ENCODE measurements at places on chromosomes 16 and 17.

GRCh38 chr17:38455288-38455915 is 27.1 kb downstream of the ARHGAP23 start:
- DNase-seq = peak; percentile 60

GRCh38 chr17:81511804-81512561 is 616 bp downstream of the ACTG1 start:
- DNase-seq = no peak

- DNase-seq = no peak
These were observed 143.1 kb upstream of the CACNG5 start for GRCh38 chr17:66691644-66692420.

- DNase-seq = no peak
These were observed 67.2 kb downstream of the RPTOR start for GRCh38 chr17:80611816-80612215.

DNA sequence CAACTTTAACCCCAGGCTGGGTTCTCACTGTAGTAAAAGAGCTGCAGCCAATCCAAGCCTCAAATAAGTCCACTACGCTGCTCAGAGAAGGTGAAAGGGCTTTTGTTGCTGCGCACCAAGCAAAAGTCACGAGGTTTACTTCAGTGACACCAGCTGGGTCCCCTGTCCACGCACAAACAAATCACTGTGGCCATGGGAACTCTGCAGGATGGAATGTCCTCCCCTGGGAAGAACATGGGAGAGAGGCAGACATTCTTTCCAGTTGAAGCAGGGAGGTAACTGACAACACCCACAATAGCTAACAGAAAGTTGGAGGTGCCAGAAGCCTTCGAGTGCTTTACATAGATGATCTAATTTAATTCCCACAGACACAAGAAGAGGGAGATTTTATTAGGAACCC is 181.9 kb downstream of the PMP22 start:
- no peak for DNase-seq

GRCh38 chr16:76535-77272 is 1.3 kb upstream of the MPG start:
- peak; percentile 88 for DNase-seq

DNA sequence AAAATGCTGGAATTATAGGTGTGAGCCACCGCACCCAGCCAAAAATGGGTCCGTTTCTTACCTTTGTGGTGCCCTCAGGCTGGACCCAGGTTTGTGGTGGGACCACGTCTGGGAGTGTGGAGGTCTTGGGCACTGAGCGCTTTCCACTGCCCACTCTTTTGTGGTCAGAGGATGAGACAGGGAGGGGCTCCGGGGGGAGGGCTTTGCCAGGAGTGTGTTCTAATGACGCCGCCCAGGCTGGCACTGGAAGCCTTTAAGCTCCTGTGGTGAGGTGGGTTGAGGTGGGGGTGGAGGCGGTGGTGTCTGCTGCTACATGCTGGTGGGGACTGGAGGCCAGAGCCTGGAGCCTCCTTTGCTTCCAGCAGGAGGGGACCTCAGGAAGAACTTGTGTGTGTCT is 12.8 kb upstream of the ADCY7 start:
- DNase-seq = no peak

- no peak for DNase-seq
These were observed 104.1 kb downstream of the BMERB1 start for GRCh38 chr16:15538507-15538906.

DNA sequence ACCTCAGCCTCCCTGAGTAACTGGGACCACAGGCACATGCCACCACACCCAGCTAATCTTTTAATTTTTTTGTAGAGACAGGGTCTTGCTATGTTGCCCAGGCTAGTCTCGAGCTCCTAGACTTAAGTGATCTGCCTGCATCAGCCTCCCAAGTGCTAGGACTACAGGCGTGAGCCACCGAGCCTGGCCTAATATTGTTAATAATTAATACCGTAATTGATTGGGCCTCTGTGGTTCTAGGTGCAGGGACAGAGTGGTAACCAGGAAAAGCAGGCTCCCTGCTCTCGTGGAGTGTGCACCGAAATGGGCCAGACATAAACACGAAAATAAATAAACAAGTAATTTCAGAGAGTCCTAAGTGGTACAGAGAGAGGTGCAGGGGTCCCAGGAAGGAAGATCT is 241.0 kb downstream of the GSG1L start:
- DNase-seq = no peak

DNA sequence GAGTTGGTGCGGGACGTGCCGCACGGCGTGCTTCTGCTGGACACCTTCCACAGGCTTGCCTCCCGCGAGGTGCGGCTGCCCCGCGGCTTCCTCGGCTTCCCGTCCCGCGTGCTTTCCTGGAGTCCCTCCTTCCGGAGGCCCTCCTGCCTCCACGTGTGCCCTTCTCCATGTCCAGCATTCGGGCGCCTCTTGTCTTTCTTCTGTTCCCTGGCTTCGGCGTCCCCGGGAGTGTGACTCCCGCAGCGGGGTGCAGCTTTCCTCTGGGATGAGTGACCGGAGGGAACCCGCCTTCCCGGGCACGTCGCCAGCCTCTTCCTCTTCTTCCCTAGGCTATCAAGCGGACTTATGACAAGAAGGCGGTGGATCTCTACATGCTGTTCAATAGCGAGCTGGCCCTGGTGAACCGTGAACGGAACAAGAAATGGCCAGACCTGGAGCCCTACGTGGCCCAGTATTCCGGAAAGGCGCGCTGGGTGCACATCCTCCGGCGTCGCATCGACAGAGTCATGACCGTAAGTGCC is 23.0 kb downstream of the DNAH2 start:
- DNase-seq = no peak

GRCh38 chr16:65229191-65229662 is 107.4 kb upstream of the CDH11 start:
- DNase-seq = no peak

GRCh38 chr17:38982858-38983746 is 15.9 kb upstream of the FBXO47 start:
- peak; percentile 51 for DNase-seq

- DNase-seq = no peak
These were observed 35.2 kb downstream of the GJC1 start for GRCh38 chr17:44794851-44795413.

GRCh38 chr17:57275071-57275764 is 18.9 kb downstream of the MSI2 start:
- no peak for DNase-seq

- DNase-seq = no peak
These were observed 165.6 kb upstream of the KCNJ16 start for GRCh38 chr17:69909389-69909788.

DNA sequence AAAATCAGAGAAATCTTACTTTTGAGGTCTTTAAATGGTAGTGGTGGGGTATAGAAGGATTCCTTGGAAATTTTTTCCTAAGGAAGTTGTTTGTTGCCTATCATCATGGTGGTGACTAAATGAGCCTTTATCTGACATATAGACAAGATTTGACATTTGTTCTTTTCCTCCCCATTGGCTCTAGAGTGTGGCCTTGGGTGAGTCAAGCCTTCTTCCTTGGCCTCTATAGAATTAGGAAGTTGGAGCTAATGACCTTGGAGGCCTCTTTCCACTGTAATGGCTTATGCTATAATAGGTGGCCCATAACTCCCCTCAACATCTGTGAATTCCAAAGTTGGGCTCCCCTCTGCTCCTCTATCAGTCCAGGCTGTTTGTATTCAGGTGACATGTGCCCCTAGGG is 79.1 kb upstream of the HNF1B start:
- no peak for DNase-seq

DNA sequence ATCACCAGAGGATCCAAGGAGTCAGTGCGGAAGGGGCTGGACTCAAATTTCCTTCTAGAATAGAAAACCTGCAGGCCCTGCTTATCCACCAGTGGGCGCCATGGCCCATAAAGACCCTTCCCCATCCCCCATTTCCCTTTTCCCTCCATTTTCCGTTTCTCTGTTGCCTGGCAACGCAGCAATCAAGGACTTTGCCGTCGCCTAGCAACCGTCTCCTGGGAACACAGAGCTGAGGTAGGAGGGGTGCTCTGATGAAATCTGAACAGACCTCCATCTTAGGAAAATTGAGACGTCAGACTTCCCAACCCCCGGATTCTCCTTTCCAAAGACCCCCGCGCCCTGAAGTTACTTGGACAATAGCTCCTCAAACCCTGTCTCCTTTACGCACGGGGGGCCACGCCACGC is 5.7 kb downstream of the DLG4 start:
- DNase-seq = peak; percentile 89

GRCh38 chr16:24291932-24292331 is 35.8 kb downstream of the CACNG3 start:
- DNase-seq = no peak

- peak; percentile 45 for DNase-seq
These were observed 11.3 kb upstream of the PITPNM3 start for GRCh38 chr17:6567528-6568183.
